ENCODE measurements at places on chromosomes 3 and 15. TPM values are rescaled to one million over a fixed set of nuclear protein-coding genes. Genes with fewer than 3 reads are reported as not detected.

The CYP1A2 gene
- not detected for total RNA-seq

The SKOR1 gene
- 0.21 TPM for total RNA-seq

The SEMA5B gene
- total RNA-seq = not detected

The C3orf49 gene
- total RNA-seq = not detected

The CCRL2 gene
- total RNA-seq = 10.1 TPM

DNA sequence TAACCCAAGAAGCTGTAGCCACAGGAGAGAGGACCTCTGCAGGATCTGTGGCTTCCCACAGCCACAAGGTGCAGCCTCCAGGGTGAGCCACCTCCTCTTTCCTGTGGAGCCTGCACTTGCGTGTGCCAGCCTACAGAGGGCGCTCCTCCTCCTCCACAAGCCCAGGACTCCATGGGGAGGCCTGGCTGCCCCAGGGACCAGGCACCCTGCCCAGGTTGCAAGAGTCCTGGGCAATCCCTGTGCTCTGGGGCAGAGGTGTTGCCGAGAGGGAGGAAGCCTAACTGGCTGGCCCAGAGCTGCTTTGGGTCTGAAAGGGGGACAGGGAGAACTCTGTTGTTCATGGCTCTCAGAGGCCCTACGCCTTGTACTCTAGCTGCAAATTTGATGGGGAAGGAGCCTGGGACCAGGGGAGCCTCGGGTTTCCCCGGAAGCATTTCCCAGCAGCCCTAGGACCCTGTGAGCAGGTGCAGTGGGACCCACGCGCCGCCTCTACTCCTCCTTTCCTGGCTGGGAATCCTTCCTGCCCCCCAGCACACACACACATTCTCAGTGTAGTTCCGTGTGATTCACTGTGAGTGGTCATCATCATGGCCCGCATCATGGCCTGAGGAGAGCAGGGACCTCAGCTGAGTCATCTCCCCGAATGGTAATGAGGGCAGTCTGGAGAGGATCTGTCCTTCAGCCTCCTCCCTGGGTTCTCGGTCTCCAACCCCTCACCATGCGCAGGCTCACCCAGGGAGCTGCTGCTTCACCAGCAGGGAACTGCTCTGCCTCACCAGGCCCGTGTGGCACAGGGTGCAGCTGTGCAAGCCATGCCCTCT is 24.3 kb downstream of the TBC1D21 start:
- DNase-seq = peak; percentile 84

DNA sequence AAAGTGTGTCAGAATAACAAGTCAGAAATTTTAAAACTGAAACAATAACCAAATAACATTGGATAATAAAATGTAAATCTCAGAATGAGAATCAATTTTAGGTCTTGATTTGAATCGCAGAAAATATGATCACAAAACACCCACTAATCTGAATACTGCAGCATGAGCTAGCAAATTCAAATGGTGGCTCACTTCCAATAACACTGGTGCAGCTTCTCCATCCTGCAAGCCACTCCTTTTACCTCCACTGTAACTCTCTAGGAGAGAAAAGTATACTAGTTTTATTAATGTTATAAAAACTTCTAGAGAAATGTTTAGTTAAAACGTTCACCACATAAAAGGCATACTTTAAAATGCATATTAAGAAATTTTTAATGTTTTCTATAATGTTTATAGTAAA is 30.4 kb downstream of the UBE3A start:
- no peak for DNase-seq

- no peak for DNase-seq
Observed at GRCh38 chr15:61115241-61115640, 113.9 kb downstream of the RORA start.

GRCh38 chr3:170709046-170709445 is 123.2 kb upstream of the SLC7A14 start:
- DNase-seq = no peak

- DNase-seq = no peak
Observed at GRCh38 chr3:76998555-76998954, 41.3 kb upstream of the ROBO2 start.

GRCh38 chr3:172036541-172037215 is 2.7 kb upstream of the FNDC3B start:
- DNase-seq = no peak

DNA sequence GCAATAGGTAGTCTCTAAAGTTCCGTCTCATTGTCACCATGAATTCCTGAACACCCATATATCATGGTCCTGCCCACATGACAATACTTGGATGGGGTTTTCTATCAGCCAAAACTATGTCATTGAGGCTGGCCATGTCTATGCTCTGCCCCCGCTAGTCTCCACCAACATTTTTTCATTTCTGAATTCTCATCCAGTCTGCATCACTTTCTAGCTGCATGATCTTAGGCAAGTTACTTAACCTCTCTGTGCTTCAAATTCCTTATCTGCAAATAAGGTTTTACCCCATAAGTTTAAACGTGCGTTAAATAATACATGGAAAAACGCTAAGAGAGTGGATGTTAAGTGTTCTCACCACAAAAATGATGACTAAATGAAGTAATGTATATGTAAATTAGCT is 14.1 kb downstream of the HERC1 start:
- no peak for DNase-seq

GRCh38 chr15:32718227-32718820 is 520 bp downstream of the GREM1 start:
- no peak for DNase-seq
